ENCODE measurements at places on chromosomes 1 and 21.

DNA sequence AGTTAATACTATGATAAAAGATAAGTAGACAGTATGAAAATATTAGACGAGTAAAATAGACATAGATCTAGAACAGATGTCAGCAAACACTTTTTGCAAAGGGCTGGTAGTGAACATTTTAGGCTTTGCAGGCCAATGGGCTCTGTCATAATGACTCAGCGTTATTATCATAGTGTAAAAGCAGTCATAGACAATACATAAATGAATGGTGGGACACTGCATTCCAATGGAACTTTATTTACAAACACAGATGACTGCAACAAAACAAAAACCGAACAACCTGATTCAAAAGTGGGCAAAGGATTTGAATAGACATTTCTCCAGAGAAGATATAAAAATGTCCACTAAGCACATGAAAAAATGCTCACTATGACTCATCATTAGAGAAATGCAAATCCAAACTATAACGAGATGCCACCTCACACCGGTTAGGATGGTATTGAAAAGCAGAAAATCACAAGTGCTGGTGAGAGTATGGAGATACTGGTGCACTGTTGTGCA, 7.3 kb downstream of the GSTM5 start:
- no peak for DNase-seq

DNA sequence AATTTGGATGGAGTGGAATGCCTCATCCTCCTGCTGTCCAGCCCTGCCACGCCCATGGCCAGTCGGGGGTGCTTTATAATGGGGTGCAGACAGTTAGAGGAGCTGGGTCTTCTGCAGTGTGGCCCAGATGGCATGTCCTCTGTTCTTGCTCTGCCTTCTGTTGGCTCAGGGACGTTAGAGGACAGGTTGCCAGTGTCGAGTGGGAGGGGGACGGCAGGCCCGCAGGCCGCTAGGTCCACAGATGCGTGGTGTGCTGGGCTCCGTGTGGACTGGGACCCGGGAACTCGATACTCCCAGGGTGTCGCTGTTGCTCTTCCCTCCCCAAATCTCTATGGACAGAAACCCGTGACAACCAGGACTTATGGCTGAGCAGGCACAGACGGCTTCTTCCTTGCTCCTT, 33.3 kb downstream of the SIM2 start:
- DNase-seq: no peak

DNA sequence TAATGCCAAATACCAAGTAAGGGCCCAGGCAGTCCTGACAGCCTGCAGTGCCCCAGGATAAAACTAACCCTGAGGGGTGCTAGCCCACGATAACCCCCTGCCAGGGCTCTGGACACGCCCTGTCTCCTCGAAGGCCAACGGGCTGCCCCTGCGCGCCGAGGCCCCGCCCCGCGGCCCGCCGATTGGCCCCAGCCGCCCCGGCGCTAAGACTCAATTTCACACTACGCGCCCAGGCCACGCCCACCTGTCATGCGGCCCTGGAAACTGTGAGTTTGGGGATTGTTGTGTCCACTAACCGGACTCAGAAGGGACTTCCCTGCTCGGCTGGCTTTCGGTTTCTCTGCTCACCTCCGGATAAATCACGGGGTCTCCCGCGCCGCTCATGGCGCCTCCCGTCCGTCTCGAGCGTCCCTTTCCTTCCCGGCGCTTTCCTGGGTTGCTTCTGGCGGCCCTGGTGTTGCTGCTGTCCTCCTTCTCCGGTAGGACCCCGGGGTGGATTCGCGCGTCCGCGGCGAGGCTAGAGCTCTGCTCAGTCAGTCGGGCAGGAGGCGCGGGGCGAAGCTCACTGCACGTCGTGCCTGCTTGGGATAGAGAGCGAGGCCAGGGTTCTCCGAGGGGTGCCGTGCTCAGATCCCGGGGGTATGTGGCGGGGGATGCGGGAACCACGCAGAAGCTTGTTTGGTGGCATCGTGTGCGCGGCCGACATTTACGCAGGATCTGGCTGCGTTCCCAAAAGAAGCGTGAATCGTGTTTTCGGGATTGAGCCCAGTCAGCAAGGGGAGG, at the start of gene CR1L:
CR1L (plus strand) TSS at position 282 of the 783 bp plus-strand sequence; CDS start at position 383, 101 bp downstream.
- DNase-seq: peak; percentile 83

GRCh38 chr1:154403983-154404382, 1.2 kb upstream of the IL6R start:
- DNase-seq: no peak

GRCh38 chr1:85463731-85464496, 1.0 kb downstream of the DDAH1 start:
- no peak for DNase-seq

- no peak for DNase-seq
These were observed 2005.7 kb downstream of the NCAM2 start for GRCh38 chr21:23003951-23004350.

DNA sequence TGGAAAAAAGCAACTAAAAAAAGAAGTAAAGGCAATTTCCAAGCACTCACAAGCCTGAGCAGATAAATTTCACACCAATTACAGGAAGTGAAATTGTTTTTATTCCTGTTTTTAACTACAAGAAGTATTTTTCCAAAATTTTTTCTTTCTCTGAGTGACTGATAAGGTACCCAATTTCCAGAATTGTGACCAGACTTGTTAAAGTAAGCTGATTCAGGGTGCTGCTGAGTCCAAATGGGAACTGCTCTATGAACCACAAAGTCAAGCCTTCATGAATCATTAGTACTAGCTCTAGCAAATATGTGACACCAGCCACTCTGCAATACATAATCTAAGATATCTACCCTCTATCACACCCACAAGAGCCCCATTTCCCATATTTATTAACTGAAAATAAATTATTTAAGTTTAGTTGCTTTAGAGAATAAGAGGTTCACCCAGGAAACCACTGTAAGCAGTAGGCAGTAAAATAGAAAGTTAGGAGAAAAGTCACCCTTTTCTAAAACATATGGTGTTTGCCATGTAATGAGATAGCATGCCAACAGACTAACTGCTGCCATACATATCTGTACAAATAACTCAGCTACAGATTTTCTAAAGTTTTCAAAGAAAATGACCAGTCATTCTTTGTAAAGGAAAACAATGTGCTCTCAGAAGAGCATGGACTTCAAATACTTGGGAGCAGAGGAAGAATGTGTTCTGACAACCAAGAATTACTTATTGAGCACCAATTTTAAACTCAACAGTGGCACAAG, 43.1 kb upstream of the TNFSF18 start:
- DNase-seq: no peak

- DNase-seq: no peak
These were observed 40.8 kb downstream of the SLC37A1 start for GRCh38 chr21:42554251-42554961.

DNA sequence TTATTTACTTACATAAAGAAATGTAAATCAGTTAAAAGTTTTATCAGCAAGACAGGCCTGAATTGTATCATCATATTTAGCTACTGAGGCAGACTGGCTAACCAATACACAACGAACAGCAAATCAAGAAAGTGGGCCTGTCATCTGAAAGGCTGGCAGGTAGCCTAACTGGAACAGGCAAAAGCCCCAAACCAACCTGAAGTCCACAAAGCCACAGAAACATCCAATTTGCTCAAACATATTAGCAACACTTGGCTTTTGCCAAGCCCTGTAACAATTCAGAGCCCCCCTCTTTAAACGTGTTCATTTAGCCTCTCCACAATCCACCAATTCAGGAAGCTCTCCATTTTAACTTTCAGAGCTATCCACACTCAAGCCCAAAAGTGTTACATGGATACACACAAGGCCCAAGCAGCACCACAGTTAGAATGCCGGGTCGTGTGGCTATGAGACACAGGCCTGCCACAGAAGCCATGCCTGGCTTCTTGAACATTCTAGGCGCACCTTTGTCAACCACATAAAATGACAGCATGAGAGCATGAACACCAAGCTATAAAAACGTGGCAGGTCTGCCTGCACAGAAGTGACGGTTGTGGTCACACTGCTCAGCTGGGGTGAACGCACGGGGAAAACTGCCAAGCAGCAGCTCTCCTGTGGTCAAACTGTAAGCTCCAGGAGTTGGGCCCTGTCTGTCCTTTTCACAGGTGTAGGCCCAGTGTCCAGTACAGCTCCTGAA, 49.3 kb downstream of the CD34 start:
- no peak for DNase-seq

GRCh38 chr1:51044834-51045233, 57.2 kb upstream of the C1orf185 start:
- DNase-seq: no peak

Data from HTR-8/SVneo (cell line).